ENCODE measurements at places on chromosomes 2 and 18. TPM values are rescaled to one million over a fixed set of nuclear protein-coding genes. Genes with fewer than 3 reads are reported as not detected.
A peak's percentile ranks its signal among the peaks of the same experiment; 100 is the strongest.

DNA sequence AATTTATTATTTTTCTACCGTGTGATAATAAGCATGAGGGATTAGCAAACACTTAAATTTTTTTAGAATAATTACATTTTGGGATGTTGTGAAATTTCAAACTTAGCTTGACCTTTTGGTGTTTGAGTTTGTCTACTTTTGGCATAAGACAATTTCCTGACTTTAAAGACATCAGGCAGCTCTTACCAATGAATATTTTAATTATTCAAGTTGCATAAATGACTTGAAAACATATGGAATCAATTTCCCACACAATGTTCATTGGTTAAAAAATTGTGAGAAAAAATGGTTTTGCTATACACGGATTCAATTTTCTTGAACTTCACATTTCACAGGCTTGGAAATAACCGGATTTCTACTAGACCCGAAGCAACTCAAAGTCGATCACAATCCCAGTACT is 243.4 kb downstream of the IKZF2 start:
- no peak for DNase-seq

GRCh38 chr18:75618146-75618545 is 190.6 kb upstream of the SMIM21 start:
- no peak for DNase-seq

- no peak for DNase-seq
Observed at GRCh38 chr18:8050616-8051329, 483.7 kb downstream of the PTPRM start.

- peak; percentile 54 for DNase-seq
Observed at GRCh38 chr2:101770726-101771125, 73.2 kb downstream of the MAP4K4 start.

SH3BP4 gene
- total RNA-seq = 127 TPM

CRYGC gene
- total RNA-seq = not detected

STARD6 gene
- not detected for total RNA-seq

Measured in astrocyte (in vitro differentiated cells and primary cell).